ENCODE measurements at places on chromosomes 3 and 15. TPM values are rescaled to one million over a fixed set of nuclear protein-coding genes. Genes with fewer than 3 reads are reported as not detected.

The GOLGA6L4 gene
- total RNA-seq = 1.1 TPM

- DNase-seq = no peak
Observed at GRCh38 chr15:96327155-96327741, 3.3 kb upstream of the NR2F2 start.

DNA sequence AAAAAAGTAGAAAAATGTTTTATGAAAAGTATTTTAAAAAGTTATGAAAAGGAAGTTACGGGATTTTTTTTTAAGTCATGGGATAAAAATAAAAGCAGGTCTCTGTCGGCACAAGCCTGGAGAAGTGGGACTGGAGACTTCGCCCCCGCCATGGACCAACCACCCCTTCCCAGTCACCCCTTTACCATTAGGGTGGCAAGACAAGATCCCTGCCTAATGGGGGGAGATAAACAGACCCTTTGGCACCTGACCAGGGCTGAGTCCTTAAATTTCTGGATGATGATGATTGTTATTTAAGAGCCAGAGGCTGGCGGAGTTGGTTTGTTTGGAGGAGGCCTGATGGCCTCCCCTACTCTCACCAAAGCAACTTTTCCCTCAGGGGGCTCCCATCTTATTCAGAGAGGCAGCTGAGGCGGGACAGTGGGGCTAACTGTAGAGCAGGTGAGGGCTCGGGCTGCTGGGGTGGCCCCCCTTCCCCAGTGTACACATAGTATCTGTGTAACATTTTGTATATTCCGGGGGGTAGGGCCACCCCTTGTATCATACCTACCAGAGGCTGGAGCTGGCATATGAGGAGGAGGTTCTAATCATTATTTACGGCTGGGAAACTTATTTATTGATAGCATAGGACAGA, 74.0 kb downstream of the ADAMTS7 start:
- DNase-seq = no peak

GRCh38 chr15:98823012-98823458, 174.7 kb downstream of the IGF1R start:
- DNase-seq = no peak

GRCh38 chr3:41352510-41352909, 153.2 kb downstream of the CTNNB1 start:
- no peak for DNase-seq
